ENCODE measurements at places on chromosomes 6 and 20.

GRCh38 chr6:157864185-157864761 lies 41.2 kb downstream of the SNX9 start:
- no peak for DNase-seq

DNA sequence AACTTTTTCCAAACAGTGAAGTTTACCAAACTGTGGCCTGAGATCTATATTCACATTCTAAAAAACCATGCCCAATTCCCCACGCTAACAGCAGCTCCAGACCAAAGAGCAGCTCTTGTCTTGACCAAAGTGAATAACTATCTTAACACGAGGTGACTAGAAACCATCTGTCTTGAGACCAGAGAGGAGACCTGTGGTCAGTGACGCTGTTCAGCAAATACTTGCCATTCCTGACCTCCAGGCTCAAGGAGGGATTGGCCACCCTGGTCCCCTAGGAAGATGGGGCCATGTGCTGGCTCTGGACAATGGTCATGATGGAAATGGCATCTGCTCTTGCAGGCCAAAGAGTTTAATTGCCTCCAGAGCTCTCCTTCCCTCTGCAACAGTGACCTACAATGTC lies 104.4 kb upstream of the CD93 start:
- DNase-seq = no peak

- no peak for DNase-seq
These were observed 215.6 kb upstream of the HEY2 start for GRCh38 chr6:125533710-125534397.

- DNase-seq = no peak
These were observed 328.4 kb downstream of the BCKDHB start for GRCh38 chr6:80434691-80435350.

GRCh38 chr6:20564269-20564668 lies 30.0 kb downstream of the CDKAL1 start:
- no peak for DNase-seq

- no peak for DNase-seq
These were observed 752.8 kb downstream of the CD109 start for GRCh38 chr6:74448850-74449249.
